Subcutaneous preadipocyte (primary cell): ENCODE measurements at places on chromosomes 1 and 21. TPM values are rescaled to one million over a fixed set of nuclear protein-coding genes. Genes with fewer than 3 reads are reported as not detected.

CRNN gene
- total RNA-seq: not detected in 2 replicates

SPRR4 gene
- total RNA-seq: not detected in 2 replicates

DNAJC6 gene
- total RNA-seq: 1.1 and 1.6 TPM in 2 replicates

GBP7 gene
- not detected in 2 replicates for total RNA-seq

NBPF4 gene
- total RNA-seq: not detected in 2 replicates

CADM3 gene
- 0.20 and 1.1 TPM in 2 replicates for total RNA-seq

DNALI1 gene
- total RNA-seq: 7.8 and 9.9 TPM in 2 replicates

FCRL2 gene
- not detected in 2 replicates for total RNA-seq

NCF2 gene
- not detected in 2 replicates for total RNA-seq

RIMKLA gene
- not detected in 2 replicates for total RNA-seq

RGS13 gene
- under 0.01 TPM in 1 of 2 replicates, not detected in the other for total RNA-seq

PRR9 gene
- total RNA-seq: not detected in 2 replicates

LMX1A gene
- total RNA-seq: under 0.01 TPM in 1 of 2 replicates, not detected in the other

CHIA gene
- total RNA-seq: not detected in 2 replicates

HTR6 gene
- not detected in 2 replicates for total RNA-seq

KCNK2 gene
- 8.6 and 10.3 TPM in 2 replicates for total RNA-seq

HSD11B1 gene
- total RNA-seq: 1.2 and 16.5 TPM in 2 replicates

S100A7 gene
- total RNA-seq: not detected in 2 replicates

ODF2L gene
- 33.0 and 35.6 TPM in 2 replicates for total RNA-seq

GPR61 gene
- total RNA-seq: under 0.01 and 0.39 TPM in 2 replicates

PKP1 gene
- total RNA-seq: under 0.01 and 0.78 TPM in 2 replicates

LHX8 gene
- total RNA-seq: not detected in 2 replicates

SLC45A3 gene
- total RNA-seq: 0.37 and 0.78 TPM in 2 replicates

RTCA gene
- total RNA-seq: 27.6 and 32.1 TPM in 2 replicates

SV2A gene
- 9.4 and 13.2 TPM in 2 replicates for total RNA-seq

HJV gene
- total RNA-seq: not detected in 2 replicates

CRP gene
- not detected in 2 replicates for total RNA-seq

ENSA gene
- 75.3 and 96.0 TPM in 2 replicates for total RNA-seq

CFAP45 gene
- total RNA-seq: 0.37 and 0.39 TPM in 2 replicates

CELA3B gene
- not detected in 2 replicates for total RNA-seq

EXO5 gene
- total RNA-seq: 5.9 and 6.6 TPM in 2 replicates

CD1B gene
- total RNA-seq: not detected in 2 replicates

DDR2 gene
- total RNA-seq: 181 and 196 TPM in 2 replicates

OR2T11 gene
- total RNA-seq: not detected in 2 replicates

TAL1 gene
- not detected in 2 replicates for total RNA-seq

NR1I3 gene
- not detected in 2 replicates for total RNA-seq

MROH9 gene
- total RNA-seq: 0.37 TPM in 1 of 2 replicates, not detected in the other

DMBX1 gene
- total RNA-seq: not detected in 2 replicates

C1QA gene
- total RNA-seq: not detected in 2 replicates

TACSTD2 gene
- under 0.01 and 0.20 TPM in 2 replicates for total RNA-seq

DPH2 gene
- 12.9 and 20.7 TPM in 2 replicates for total RNA-seq

NHLH1 gene
- 0.20 TPM in 1 of 2 replicates, not detected in the other for total RNA-seq

TSPEAR gene
- not detected in 2 replicates for total RNA-seq

MCOLN2 gene
- total RNA-seq: 0.37 and 0.39 TPM in 2 replicates

COL24A1 gene
- total RNA-seq: under 0.01 and 0.20 TPM in 2 replicates

CLEC20A gene
- not detected in 2 replicates for total RNA-seq

OPTC gene
- not detected in 2 replicates for total RNA-seq

DNAI4 gene
- total RNA-seq: 3.5 and 5.1 TPM in 2 replicates

MPZ gene
- total RNA-seq: 1.8 and 2.9 TPM in 2 replicates

UTS2 gene
- under 0.01 TPM in 1 of 2 replicates, not detected in the other for total RNA-seq

NFASC gene
- 11.9 and 12.1 TPM in 2 replicates for total RNA-seq

LIN28A gene
- total RNA-seq: not detected in 2 replicates

RUNX1 gene
- 18.4 and 20.9 TPM in 2 replicates for total RNA-seq

OBSCN gene
- total RNA-seq: 1.4 and 2.9 TPM in 2 replicates

AVPR1B gene
- not detected in 2 replicates for total RNA-seq

ETV3 gene
- 10.7 and 11.9 TPM in 2 replicates for total RNA-seq

GSTM1 gene
- 13.7 and 16.2 TPM in 2 replicates for total RNA-seq
